Heart left ventricle (tissue), 16 donors: ENCODE measurements at places on chromosomes 12 and 14. TPM values are rescaled to one million over a fixed set of nuclear protein-coding genes. Genes with fewer than 3 reads are reported as not detected.

DNA sequence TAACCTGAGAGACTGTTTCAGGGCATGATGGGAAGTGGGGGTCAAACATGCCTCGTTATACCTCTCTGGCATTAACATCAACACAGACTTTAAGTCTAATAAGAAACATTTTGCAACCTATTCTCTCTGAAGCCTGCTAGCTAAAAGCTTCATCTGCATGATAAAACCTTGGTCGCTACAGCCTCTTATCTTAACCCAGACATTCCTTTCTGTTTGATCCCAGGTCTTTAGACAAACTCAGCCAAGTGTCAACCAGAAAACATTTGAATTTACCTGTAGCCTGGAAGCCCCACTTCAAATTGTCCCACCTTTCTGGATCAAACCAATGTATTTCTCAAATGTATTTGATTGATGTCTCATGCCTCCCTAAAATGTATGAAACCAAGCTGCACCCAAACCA is 9.1 kb downstream of the PPP2R3C start:
- DNase-seq: no peak

- no peak for DNase-seq
Measured at GRCh38 chr12:70722584-70723343, 85.5 kb upstream of the PTPRB start.

DNA sequence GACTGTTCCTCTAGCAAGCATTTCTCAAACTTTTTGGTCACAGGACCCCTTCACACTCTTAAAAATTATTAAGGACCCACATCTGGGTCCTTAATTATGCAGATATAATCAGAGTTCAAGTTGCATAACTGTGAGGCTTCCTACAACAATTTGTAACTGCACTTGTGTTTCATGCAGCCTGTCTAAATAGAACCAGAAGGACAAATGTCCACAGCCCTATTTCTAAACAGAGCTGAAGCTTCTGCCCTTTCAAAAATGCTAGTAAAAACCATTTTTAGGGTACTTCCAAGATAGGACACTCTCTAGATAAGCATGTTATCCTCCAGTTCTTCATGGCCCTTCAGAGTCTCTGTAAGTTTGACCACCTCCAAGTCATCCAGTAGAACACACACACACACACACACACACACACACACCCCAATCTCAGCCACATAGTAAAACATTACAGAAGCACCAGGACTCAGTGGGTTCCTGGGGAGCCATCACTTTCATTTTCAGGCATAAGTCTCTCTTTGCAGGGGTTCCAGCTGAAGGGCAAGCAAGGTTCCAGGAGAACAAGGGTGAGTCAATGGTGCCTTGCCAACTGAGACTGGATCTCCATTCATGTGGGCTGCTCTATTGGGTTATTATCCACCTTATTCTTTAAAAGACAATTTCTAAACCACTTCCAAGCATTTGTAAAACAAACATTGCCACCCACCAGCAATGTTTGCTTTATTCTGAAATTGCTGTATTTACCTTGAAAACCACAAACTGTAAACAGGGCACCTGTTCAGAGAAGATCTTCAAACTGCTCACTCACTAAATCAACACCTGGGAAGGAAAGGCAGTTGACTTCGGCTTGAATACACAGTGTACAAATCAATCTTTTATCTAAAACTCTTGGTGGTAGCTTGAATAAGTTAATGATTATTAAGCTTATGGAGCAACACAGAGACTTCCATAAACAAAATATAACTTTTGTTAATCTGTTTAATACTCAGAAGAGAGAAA is 64.1 kb downstream of the ITPR2 start:
- DNase-seq: no peak

GRCh38 chr12:80659512-80660063 is 47.8 kb upstream of the MYF6 start:
- no peak for DNase-seq

DNA sequence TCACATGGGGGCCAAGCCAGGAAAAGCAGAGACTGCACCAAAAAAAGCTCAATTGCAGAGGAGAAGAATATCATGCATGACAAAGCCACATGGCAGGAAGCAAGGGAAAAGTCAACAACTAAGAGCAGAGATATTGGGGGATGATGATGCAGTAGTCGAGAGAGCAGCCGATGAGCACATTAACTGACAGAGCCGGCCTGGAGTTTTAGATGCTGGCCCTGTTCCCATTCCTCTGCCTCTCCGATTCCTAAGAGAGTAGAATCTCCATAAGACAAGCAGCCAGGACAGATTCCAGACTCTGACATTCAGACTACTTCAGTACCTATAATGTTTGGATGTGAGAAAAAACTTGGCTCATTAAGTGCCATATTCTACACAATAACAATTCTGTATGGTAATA is 155.9 kb downstream of the KCNH5 start:
- DNase-seq: no peak

- peak; percentile 92 for DNase-seq
Measured at GRCh38 chr12:20369305-20370013, 1.1 kb downstream of the PDE3A start.

DNA sequence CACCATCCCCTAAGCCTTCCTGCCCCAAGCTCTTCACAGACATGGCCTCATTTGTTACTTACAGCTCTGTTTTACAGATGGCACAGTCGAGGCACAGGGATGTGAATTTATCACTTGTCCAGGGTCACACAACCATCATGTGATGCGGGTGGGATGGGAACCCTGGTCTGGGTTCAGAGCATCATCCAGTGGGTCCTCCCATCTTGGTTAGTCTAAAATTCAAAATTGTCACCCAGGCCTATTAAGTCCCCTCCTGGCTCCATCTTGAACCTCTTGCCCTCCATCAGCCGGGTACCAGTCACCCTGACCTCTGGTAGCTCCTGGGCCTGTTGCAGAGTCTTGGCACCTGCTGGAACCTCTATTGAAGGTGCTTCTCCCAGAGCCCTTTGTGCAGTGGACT is 52.9 kb downstream of the ACACB start:
- no peak for DNase-seq

DNA sequence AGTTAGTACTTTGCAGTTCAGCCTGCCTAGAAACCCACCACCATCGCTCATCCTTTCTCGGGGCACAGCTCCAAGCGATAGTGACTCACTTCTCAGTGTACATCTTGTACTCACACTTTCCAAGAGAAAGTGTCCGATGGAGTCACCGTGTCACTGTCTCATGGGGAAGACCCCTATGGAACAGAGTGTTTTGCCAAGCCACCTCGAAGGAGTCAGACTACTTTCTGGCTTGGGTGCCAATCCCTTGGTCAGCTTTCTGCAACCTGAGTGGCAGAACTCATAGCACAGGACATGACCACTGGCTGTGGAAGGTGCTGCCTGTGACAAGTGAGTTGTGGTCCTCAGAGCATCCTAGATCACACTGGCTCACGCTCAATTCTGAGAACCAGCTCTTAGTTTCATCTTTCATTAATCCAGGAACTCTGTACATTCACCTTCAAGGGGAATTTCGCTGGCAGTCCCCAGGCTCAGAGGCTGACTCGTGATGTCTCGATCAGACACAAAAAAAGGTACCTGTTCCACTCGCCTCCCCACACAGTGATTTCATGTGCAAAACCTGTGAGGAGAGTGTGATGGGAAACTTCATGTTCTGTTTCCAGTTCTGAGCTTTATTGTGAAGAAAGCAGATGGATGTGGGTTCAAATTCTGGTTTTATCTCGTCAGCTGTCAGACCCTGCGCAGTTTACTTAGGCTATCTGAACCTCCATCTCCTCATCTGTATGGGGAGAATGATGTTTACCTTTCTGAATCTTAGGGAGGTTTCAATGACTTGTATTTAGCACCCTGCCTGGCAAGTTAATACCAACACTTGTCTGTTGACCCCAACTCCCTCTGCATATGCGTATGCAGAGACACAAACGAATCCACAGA is 127.3 kb upstream of the CCND2 start:
- DNase-seq: no peak

- DNase-seq: no peak
Measured at GRCh38 chr14:99718811-99719192, 34.7 kb downstream of the CYP46A1 start.

GRCh38 chr14:104794099-104794498 is 1.4 kb downstream of the AKT1 start:
- peak; percentile 67 for DNase-seq

GRCh38 chr14:68283378-68284123 is 464.0 kb downstream of the RAD51B start:
- peak; percentile 69 for DNase-seq

- DNase-seq: no peak
Measured at GRCh38 chr14:52220924-52221811, 46.3 kb upstream of the PTGDR start.

DNA sequence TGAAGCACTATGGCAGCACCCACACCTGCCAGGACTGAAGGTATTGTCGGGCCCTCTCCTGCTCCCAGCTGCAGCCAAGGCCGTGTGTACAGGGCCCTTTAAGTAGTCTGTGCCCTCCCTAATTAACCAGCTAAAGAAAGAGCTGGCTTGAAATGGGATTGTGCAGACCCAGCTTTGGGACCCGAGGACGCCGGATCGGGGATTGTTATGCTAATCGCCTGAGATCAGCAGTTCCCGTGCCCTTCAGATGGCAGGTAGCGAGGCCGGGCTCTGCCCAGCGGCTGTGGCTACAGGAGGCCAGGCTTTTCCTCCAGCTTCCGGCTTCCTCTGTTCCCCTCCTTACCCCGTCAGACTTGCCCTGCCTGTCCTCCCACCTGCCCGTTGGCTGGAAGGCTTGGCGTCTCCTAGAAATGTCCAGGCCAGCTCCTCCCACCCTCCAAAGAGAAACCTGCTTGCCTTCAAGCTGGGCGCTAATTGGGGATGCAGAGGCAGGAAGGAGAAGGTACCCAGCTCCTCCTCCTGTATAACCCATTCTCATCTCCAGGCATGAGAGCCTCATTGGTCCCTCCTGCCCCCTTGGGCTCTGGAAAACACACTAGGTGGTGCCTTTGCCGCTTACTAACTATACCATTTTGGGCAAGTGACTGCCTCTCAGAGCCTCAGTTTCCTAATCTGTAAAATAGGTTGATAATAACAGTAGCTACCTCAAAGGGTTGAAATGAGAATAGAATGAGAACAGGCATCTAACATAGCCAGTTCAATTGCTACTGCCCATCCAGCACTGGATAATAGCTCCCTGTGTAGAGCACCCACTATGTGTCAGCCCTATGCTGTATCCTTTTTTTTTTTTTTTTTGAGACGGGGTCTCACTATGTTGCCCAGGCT is 25.8 kb upstream of the MSI1 start:
- DNase-seq: no peak

CMA1 gene
- 0.31 TPM for total RNA-seq

CFAP251 gene
- total RNA-seq: 5.3 TPM

TAS2R8 gene
- total RNA-seq: not detected

PIANP gene
- not detected for total RNA-seq

ANO4 gene
- 0.50 TPM for total RNA-seq

SLC17A8 gene
- total RNA-seq: not detected

NEUROD4 gene
- not detected for total RNA-seq

SOAT2 gene
- not detected for total RNA-seq

TMEM132C gene
- total RNA-seq: 0.11 TPM

MARCHF9 gene
- 11.7 TPM for total RNA-seq

ABCC9 gene
- 70.8 TPM for total RNA-seq
